Stimulated activated CD4-positive, alpha-beta T cell treated with anti-CD3 and anti-CD28 coated beads, Interleukin-1b, Interleukin-23, amount 100 ng/mL, for 24 hours (primary cell): ENCODE measurements at places on chromosomes 4 and X.
A peak's percentile ranks its signal among the peaks of the same experiment; 100 is the strongest.

- no peak for DNase-seq
Measured at GRCh38 chrX:114611018-114611619, 27.2 kb downstream of the HTR2C start.

- peak; percentile 34 for DNase-seq
Measured at GRCh38 chr4:1793496-1793840, 375 bp downstream of the FGFR3 start.

- no peak for DNase-seq
Measured at GRCh38 chr4:169154121-169154520, 116.6 kb downstream of the SH3RF1 start.

DNA sequence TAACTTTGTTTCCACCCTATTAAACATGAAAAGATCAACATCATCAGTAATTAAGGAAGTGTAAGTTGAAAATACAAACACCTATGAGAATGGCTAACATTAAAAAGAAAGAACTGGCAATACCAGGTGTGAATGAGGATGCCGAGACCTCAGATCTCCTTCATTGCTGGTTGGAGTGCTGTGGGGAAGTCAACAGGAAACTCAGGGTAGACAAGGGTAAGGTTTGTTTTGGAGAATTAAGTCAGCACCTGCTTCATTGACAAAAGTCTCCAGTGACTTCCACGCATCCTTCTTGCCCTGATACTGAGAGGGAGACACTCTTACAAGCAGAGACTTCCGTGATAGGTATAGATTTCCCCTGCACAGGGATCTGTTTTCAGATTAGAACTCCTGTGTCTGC lies 106.1 kb downstream of the IRF2 start:
- no peak for DNase-seq

DNA sequence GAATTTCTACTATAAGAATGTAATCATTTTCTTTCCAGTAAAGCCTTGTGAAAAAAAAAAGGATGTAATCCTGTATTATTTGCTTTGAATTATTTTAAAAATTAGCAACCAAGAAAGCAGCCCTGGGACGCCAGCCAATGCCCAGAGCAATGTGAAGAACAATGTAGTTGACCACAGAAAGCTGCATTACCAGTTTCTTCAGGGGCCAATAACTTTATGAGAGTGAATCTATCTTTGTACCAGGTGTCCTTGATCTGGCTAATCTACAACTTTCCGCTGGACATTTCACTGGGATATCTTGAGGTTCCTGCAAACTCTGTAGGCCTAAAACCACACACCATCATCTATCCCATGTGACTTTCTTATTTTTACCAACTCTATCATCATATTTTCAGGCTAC lies 7.6 kb upstream of the KLHL2 start:
- DNase-seq: no peak

GRCh38 chrX:9195199-9195880 lies 161.4 kb upstream of the FAM9B start:
- no peak for DNase-seq

DNA sequence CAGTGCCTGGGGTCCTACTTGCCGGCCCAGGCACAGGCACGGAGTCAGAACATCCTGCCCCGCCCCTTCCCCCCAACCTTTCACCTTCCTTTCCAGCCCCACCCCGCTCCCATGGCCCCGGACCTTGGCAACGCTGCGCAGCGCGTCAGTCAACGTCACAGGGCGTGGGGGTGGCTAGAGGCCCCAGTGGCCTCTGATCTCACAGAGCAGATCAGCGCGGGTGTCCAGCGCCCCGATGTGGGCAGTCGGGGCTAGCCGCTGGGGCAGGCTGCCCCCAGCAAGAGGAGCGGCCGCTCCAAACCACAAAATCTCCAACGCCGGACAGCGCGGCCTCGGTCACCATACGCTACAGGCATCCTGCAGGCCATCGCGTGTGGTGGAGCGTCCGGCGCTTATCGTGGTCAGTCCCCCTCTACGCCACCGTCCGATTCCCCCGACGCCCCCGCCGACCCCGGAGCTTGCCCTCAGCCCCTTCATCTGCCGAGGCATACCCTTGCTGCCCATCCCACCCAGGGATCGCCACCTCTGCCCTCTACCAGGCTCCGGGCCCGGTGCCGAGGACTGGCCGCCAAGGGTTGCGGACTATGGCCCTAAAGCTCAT lies 69.6 kb upstream of the APOOL start:
- no peak for DNase-seq

GRCh38 chr4:145716200-145716599 lies 36.3 kb downstream of the C4orf51 start:
- no peak for DNase-seq

- no peak for DNase-seq
Measured at GRCh38 chr4:6546681-6547447, 28.1 kb upstream of the MAN2B2 start.

DNA sequence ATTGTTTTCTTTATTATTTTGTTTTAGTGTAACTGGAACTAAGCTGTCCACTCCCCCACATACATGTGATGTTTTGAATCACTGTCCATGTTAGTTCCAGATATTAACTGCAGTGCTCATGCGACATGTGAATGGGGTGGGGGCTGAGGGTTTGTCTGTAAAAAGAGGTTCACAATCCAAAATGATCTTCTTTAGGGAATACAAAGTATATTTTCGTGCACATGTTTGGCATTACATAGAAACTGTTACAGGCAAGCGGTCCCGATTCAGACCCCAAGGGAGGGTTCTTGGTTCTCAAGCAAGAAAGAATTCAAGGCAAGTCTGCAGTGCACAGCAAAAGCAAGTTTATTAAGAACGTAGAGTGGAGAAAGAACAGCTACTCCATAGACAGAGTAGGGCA lies 296.5 kb upstream of the CLNK start:
- DNase-seq: no peak

GRCh38 chr4:67658302-67658701 lies 42.7 kb downstream of the UBA6 start:
- no peak for DNase-seq

GRCh38 chr4:82481506-82481840 lies 51.1 kb downstream of the ENOPH1 start:
- DNase-seq: no peak

DNA sequence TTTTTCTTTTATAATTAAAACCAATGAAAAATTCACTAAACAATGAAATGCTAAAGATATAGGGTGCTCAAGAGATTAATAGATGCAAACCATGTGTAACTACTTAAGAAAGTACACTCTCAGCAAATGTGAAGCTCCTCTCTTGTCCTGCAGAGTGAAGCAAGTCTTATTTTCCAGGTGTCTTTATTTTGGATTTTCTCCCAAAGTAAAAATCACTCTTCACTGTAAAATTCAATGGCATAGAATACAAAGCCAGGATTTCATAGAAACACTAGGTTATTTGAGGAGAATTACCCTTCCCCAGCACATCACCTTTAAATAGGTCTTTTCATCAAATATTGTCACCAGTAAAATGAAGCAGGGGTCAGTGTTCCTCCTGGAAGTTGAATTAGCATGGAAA lies 57.0 kb upstream of the GIMD1 start:
- DNase-seq: no peak

GRCh38 chrX:22533898-22534297 lies 261.2 kb downstream of the CBLL2 start:
- DNase-seq: no peak

- DNase-seq: no peak
Measured at GRCh38 chr4:78244705-78245485, 187.8 kb downstream of the FRAS1 start.

GRCh38 chr4:125780164-125780563 lies 465.4 kb downstream of the FAT4 start:
- no peak for DNase-seq

- DNase-seq: no peak
Measured at GRCh38 chr4:53450773-53451172, 73.3 kb downstream of the FIP1L1 start.

- no peak for DNase-seq
Measured at GRCh38 chr4:119795986-119796578, 167.5 kb upstream of the PDE5A start.

GRCh38 chr4:76640353-76640910 lies 205.4 kb downstream of the SHROOM3 start:
- DNase-seq: no peak

- no peak for DNase-seq
Measured at GRCh38 chrX:41761702-41762101, 37.7 kb downstream of the GPR82 start.

- DNase-seq: no peak
Measured at GRCh38 chrX:136147976-136148375, 643 bp downstream of the FHL1 start.

DNA sequence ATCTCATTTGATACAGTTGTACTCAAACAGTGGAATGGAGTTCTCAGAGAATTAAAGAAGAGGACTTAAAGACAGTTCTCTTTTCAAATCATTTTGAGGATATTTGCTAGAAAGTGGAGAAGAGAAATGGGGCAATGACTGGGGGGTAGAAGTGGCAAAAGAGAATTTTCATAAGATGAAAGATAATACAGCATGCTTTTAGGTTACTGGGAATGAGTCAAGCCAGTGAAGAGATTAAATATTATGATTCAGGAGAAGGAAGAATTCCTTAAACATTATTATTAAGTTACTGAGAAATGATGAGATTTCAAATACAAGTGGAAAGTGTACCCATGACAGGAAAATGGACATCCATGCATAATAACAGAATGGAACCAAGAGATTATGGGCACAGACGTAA lies 219.0 kb upstream of the DKK2 start:
- no peak for DNase-seq

DNA sequence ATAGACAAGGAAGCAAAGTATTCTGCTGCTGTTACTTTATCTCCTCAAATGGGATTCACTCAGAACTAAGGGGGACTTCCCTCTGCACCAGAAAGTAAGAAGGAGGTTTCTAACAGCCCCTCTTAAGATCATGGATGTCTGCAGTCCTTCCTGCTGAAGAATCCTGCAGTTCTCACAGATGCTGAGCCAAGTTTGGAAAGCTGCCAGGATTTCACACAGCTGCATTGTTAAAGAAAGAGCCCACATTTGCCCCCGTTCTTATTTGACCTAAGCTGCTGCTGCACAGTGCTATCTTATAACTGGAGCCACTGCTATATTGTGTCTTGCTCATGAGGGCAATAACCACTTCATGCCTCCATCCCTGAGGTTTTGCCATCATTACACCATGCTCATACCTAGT lies 81.1 kb downstream of the FAAH2 start:
- no peak for DNase-seq
